Esophagus squamous epithelium (tissue), 5 donors: ENCODE measurements at places on chromosomes 13 and 19.

GRCh38 chr13:47146136-47146535 is 249.3 kb upstream of the HTR2A start:
- DNase-seq, result no peak

DNA sequence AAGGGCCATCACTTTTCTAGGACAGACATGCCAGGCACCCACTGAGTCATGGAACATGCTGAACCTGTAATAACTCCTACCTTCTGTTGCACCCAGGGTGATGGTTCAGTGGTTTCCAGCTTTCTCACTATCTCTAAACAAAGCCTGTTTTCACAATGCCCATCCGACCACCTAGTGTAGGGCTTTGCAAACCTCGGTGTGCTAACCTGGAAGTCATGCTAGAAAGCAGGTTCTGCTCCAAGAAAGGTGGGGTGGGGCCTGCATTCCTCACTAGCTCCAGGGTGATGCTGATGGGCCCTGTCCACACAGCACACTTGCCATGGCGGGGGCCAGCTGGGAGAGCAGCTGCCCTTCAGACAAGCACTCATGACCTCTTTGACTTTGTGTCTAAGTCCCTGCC is 43.4 kb downstream of the COL4A2 start:
- no peak for DNase-seq

- no peak for DNase-seq
Observed at GRCh38 chr19:6528544-6529121, 2.2 kb upstream of the TNFSF9 start.

DNA sequence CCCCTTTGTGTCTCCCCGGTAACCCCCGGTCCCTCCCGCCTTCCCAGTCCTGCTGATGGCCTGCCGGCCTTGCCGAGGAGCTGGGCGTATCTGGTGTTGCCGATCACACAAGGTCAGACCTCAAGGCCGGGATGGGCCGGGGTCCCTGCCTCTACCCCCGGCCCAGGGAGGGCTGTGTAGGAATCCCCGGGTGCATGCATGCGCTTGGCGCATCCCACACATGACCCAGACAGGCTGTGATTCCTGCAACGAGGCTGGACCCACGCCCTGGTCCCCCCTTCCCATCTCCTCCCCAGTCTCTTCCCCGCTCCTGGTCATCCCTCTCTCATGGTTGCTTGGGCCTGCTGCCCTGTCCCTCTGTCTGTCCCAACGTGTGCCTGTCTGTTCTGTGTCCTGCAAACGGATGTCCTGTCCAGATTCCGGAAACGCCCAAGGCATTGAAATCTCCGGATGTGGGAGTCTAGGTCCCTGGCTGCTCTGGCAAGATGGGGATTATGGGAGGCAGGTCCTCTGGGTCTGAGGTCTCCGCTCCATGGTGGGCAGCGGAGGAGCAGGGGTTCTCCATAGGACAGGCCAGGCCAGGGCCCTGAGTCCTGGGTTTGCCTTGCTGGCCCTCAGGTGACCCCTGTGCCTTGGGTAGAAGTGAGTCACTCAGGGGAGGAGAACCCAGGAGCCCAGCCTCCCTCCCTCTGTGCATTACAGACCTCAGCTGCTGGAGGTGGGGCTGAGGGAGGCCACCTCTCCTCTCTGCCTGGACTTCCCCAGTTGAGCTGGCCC is 1.6 kb downstream of the PKN1 start:
- DNase-seq, result no peak

DNA sequence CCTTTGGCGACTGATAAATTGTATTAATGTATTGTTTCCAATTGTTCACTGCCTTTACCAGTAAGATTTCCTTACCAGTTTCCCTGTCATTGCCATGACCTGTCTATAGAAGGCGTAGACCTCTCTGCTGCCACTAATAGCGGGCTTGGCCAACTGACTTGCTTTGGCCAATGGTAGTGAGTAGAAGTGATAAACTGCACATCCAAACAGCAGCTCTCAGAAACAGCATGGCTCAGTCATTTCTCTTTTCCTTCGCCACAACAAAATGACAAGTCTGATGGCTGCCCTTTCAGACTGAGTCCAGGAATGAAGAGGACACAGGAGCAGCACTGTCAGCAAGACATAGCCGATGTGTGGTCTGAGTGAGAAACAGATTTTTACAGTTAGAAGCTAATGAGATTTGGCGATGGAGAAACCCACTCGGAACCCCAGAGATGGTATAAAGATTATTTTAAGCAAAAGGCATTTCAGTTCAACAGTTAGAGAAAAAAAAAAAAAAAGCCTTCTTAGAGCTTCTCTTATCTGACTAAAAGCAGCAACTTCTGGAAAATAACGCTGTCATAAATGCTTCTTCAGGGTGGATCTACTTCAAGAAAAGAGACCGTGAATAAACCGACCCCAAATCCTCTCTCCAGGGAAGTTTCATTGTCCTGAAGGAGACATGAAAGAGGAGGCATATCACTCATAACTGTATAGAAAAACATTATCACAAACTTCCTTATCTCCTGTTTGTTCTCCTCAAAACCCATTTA is 42.0 kb upstream of the TM9SF2 start:
- DNase-seq, result no peak

DNA sequence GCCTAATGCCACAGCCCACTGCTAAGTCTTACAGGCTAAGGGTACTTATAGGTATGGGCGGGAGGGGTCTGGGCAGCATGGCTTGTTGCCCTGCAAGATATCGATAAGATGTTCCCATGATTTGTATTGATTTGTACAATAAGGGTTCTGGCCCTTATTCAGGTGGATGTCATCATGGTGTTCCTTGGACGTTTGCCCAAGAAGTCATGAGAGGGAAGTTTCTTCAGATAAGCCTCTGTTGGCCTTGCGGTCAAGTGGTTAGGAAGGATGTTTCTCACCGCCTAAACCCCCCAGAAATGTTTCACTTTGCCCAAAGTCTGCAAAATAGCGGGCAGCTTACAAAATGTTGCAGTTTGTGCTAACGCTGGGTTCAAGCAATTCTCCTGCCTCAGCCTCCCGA is 7.3 kb downstream of the PARP4 start:
- DNase-seq, result no peak

DNA sequence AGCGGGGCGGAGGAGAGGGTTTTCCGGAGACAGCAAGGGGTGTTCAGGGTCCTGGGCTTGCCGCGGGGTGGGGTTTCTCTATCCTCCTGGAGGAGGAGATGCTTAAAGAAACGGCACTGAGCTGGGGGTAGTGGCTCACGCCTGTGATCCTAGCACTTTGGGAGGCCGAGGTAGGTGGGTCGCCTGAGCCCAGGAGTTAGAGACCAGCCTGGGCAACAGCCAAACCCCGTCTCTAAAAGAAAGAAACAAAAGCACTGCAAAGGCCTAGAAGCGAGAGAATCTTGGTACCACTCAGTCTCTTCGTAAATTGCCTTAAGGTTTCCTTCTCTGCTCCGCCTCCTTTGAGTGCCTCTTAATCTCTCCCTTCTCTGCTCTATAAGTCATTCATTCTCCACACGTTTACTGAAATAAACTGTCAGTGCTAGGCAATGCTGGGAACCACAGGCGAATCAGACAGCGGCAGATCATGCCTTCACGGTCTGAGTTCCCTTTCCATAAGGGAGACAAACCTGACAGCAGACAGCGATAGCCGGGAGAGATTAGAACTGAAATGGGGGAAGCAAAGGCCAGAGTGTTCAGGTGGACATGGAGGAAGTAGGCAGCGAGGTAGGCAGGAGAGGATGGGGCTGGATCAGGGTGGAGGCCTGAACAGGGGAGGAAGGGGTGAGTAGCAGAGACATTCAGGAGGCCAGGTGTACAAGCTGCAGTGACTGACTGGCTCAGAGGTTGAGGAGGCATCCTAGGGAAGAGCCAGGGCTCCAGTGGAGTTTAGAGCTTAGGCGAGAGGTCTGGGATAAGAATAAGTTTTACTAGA is 580 bp downstream of the EIF3K start:
- no peak for DNase-seq

- DNase-seq, result no peak
Observed at GRCh38 chr19:19209372-19209771, 2.4 kb upstream of the NCAN start.

GRCh38 chr19:40424637-40425449 is 949 bp downstream of the SERTAD1 start:
- DNase-seq, result no peak

- no peak for DNase-seq
Observed at GRCh38 chr13:62704875-62705274, 1289.2 kb upstream of the PCDH20 start.

DNA sequence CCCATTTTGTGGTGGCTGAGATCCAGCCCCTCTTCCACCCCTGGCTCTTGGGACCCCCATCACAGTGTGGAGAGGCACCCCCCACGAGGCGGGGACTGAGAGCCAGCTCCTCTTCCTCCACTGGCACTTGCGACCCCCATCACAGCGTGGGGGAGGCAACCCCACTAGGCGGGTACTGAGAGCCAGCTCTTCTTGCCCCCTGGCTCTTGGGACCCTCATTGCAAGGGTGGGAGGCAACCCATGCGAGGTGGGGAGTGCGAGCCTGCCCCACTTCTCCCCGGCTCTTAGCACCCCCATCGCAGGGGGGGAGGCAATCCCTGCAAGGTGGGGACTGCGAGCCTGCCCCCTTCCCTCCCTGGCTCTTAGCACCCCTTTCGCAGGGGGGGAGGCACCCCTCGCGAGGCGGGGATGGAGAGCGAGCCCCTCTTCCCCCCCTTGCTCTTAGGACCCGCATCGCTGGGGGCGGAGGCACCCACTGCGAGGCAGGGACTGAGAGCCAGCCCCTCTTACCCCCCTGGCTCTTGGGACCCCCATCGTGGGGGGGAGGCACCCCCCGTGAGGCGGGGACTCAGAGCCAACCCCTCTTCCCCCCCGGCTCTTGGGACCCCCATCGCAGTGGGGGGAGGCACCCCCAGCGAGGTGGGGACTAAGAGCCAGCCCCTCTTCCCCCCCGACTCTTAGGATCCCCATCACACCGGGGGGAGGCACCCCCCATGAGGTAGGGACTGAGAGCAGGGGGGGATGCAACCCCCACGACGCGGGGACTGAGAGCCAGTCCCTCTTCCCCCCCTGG is 364.6 kb upstream of the SPRY2 start:
- no peak for DNase-seq

DNA sequence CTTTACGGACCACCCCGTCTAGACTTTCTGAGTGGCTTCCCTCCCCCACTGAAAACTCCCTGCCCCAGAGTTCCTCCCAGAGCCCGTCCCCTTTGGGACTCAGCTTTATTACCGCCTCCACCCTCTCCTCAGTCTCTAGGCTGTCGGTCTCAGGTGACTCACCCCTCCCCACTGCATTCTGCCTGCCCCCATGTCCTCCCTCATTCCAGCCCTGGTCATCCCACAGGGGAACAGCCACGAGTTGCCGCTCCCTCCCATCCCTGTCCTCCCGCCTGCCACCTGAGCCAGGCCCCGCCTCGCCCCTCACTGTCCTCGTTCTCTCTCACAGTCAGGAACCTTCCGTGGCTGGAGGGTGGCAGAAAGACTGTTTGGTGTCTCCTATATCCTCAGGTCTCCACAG is 57.3 kb downstream of the SMARCA4 start:
- no peak for DNase-seq

DNA sequence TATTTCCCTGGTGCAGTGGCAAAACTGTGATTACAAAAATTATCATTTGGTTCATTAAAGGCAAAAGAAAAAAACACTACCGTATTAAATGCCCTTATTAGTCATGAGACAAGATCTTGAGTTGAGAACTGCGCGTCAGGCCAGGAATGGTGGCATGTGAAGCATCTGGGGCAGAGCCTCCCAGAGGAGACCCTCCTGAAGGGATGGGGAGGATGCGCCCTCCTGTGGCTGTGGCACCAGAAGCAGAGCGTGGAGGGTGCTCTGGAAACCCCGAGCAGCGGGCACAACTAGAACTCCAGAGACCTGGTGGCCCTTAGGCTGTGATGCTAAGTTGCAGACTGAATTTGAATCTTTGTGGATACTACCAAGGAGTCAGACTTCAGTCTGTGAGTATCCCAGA is 11.5 kb downstream of the CUL4A start:
- no peak for DNase-seq

- DNase-seq, result no peak
Observed at GRCh38 chr19:41638641-41639081, 11.8 kb upstream of the CEACAM4 start.

GRCh38 chr13:108944760-108945159 is 315.3 kb downstream of the MYO16 start:
- no peak for DNase-seq

GRCh38 chr13:99009987-99010551 is 32.2 kb upstream of the DOCK9 start:
- no peak for DNase-seq

DNA sequence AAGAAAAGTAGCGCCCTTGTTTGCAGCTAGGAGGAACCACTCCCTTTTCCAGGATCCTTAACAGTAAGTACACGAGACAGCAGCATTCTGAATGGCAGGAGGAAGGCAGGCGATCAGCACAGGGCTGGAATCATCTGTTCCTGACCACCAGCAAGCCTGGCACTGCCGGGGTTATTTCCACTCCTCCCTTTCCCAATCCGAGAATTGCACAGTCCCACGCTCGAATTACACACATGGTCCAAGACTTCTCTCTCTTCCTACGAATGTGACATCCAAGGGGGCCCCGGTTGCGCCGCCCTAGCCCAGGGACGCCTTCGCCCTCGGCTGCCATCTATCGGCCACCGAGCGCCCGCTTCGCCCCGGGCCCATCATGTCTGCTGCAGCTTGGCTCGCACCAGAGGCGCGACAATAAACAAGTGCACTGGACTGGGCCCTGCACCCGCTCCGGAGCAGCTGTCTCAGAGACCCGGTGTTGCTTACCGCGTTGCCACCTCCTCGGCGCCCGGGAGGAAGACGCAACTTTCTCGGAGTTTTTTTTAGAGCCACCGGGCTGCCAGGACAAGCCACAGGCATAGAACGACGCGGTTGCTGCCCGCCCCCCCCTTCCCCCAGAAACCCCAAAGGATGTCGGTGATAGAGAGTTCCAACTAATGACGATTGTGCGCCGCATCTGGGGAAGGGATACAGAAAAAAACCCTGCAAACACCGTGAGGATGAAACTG is at the start of gene SLITRK5:
SLITRK5 (plus strand) TSS at position 341 of the 722 bp plus-strand sequence. CDS start 4,018 bp downstream, outside the sequence.
- no peak for DNase-seq

DNA sequence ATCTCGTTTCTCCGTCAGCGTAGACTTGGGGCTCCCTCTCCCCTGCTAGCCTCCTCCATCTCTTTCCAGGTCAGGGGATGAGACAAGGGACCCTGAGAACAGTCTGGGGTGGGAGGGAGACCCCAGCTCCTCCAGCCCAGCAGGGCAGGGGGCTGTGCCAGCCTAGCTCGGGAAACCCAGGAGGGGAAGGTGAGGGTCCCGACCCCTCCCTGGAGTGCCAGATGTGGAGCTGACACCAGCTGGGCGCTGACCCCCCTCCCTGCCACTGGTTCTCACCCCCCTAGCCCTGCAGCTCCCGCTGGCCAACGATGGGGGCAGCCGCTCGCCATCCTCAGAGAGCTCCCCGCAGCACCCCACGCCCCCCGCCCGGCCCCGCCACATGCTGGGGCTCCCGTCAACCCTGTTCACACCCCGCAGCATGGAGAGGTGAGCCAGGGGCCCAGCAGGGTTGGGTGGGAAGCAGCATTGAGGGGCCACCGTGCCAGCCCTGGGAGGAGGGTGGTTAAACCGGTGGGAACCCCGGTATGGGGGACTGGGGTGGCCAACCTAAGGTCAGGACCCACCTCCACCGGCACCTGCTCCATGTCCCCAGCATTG is 5.1 kb upstream of the TGFBR3L start:
- DNase-seq, result no peak
